Neuronal stem cell (in vitro differentiated cells): ENCODE measurements at places on chromosomes 6 and 20.

DNA sequence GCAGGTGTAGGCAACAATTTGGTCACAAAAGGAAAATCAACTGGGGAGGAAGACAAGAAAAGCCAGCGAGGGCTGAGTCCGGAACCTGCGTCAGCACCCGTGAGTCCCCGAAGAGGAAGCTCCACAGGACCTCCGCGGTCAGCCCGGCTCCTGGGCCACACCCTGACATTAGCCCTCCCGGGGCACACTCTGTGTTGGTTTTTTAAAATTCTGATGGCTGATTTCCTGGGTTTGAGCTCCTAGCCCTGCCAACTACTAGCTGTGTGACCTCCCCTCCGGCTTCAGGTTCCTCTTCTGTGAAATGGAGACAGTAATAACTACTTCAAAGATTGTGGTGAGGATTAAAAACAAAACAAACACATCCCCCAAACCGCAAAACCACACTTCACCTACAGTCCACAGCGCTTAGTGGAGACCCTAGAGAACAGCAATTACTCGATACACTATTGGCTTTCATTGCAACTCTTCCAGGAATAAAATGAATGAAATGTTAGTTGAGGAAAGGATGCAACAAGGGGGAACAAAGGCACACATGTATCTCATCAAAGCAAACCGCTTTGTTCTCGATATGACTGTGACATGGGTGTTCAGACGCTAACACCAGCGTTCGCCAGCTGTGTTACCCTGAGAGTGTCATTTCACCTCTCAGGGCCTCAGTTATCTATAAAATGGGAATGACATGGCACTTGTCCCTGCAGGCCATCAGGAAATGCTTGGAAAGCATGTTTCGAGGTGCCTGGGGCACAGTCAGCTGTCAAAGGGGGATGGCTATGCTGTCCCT is 985 bp downstream of the ZBP1 start:
- DNase-seq = no peak

DNA sequence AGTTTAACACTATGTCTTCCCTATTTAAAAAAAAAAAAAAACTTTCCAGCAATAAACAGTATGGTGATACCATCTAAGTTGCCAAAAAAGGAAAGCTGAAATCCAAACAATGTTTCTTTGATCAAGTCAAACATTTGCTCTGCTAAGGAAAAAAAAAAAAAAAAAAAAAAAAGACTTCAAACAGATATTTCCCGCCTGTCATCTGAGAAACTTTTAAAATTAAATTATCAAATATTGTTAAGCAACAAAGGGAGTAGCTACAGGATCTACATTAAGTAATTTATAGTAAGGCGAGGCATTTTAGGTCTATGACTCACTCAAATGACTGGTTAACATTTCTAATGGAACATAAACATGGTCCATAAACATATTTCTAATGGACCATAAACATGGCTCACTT is 121.2 kb downstream of the DST start:
- no peak for DNase-seq

- DNase-seq = no peak
Measured at GRCh38 chr6:79301290-79301689, 66.8 kb upstream of the HMGN3 start.

DNA sequence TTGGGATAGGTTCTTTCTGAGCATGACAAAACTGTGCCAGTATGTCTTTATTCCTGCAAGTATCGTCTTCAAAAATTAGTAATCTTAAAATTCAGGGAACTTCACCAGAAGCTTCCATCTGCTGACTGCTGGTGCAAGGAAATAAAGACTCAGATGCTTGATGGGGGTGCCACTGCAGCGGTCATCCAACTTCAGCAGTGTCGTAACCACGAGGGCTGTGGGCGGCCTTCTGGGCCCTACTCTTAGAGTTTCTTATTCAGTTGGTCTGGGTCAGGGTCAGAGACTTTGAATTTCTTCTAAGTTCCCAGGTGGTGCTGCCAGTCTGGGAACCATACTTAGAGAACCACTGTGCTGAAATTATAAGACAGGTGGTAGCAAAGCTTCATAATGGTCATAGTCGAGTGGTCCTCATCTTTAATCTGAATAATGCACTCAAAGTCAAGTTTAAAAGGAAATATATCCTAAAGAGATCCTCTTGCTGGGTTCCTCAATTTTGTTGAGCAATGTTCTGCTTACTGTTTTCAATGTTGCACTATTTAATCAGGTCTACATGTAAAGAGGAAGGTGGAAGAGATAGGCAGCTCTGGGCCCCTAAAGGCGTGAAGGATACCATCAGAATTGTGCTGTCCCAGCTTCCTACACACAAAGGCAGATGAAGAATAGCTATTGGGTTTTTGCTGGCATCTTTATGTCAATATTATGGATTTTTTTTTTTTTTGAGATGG is 165.4 kb upstream of the GMDS start:
- no peak for DNase-seq

- DNase-seq = no peak
Measured at GRCh38 chr20:9027626-9028025, 41.3 kb upstream of the PLCB4 start.

GRCh38 chr6:157030755-157031154 is 253.6 kb downstream of the ARID1B start:
- DNase-seq = no peak
